Right hindlimb (tissue), 1 donor: ENCODE measurements at places on chromosomes 2 and 18.

GRCh38 chr2:94966689-94967088 lies 58.8 kb upstream of the MAL start:
- DNase-seq: no peak

- no peak for DNase-seq
Observed at GRCh38 chr2:156522864-156523440, 86.8 kb downstream of the GPD2 start.

GRCh38 chr2:237616373-237616733 lies 11.0 kb upstream of the LRRFIP1 start:
- no peak for DNase-seq

GRCh38 chr2:25558262-25558661 lies 115.1 kb downstream of the DTNB start:
- DNase-seq: no peak

GRCh38 chr2:40746191-40746590 lies 294.3 kb upstream of the SLC8A1 start:
- DNase-seq: no peak

DNA sequence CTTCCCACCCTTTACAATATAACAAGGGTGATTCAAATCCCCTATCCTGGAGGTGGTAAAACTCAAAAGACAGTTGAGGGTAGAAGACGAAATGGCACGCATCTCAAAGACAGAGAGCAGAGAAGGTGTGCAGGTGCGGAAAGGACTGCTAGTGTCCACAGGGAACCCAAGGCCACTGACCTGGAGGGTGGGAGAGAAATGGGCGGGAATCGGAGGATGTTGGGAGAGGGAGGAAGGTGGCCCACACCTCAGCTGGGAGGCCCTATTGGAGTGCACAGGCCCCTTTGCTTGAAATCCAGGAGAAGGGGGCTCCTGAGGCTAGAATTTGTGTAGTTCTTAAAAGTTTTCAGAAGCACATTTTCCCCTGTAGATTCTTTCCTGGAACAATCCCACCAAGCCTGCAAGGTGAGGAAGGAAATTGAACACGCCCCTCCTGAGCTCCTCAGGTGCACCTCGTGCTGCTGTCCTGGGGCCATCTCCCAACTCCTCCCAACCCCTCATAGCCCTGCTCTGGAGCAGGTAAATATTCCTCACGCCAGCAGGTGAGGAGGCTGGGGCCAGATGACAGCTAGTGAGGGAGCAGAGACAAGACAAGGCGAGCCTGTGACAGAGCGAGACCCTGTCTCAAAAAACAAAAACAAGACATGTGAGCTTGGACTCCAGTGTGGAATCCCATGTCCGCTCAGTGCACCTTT lies 99.3 kb downstream of the MCFD2 start:
- no peak for DNase-seq

- DNase-seq: peak; percentile 5
Observed at GRCh38 chr2:239019183-239019581, 171.3 kb downstream of the TWIST2 start.

- no peak for DNase-seq
Observed at GRCh38 chr2:74416778-74417177, 4.6 kb downstream of the C2orf81 start.

GRCh38 chr2:205605638-205606304 lies 76.5 kb upstream of the NRP2 start:
- DNase-seq: no peak

DNA sequence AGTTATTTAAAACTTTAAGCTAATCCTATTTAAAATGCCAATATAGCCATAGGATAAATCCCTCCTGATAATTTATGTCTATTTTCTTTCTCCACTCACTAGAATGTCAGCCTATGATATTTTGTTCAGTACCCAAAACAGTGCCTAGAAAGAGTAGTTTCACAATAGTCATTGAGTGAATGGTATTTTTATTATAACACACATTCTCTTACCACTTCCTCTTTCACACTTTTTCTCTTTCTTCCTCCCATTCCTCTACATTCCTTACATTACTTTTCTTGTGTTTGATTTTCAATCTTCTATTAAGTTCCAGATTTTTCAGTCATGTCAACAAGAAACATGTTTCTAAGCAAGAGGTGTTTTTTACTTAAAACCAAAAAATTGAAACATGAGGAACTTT lies 327.6 kb upstream of the UBE2E3 start:
- no peak for DNase-seq

- DNase-seq: no peak
Observed at GRCh38 chr2:182901748-182902147, 35.3 kb upstream of the FRZB start.

GRCh38 chr2:48699348-48699930 lies 56.1 kb downstream of the LHCGR start:
- DNase-seq: no peak

DNA sequence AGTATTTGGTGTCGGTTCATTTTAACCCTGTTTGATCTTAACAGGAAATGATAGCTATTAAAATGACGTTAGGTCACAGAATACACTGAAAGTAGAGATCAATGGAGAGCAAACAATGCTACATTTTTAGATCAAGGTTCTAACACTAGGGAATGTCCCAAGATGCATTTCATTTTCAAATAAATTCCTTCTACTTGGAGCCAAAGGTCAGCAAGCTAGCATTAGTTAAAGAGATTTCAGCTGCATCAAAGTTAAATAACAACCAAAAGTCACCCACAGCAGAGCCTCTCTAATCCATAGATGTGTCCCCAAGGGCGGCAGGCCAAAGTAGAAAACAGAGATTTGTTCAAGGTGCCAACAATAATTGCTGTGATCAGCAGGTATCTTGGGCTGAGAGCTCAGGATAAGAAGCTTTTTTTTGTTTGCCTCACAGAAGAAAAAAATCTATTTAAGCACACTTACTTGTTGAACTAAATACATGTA lies 1233.6 kb upstream of the TMEFF2 start:
- no peak for DNase-seq

DNA sequence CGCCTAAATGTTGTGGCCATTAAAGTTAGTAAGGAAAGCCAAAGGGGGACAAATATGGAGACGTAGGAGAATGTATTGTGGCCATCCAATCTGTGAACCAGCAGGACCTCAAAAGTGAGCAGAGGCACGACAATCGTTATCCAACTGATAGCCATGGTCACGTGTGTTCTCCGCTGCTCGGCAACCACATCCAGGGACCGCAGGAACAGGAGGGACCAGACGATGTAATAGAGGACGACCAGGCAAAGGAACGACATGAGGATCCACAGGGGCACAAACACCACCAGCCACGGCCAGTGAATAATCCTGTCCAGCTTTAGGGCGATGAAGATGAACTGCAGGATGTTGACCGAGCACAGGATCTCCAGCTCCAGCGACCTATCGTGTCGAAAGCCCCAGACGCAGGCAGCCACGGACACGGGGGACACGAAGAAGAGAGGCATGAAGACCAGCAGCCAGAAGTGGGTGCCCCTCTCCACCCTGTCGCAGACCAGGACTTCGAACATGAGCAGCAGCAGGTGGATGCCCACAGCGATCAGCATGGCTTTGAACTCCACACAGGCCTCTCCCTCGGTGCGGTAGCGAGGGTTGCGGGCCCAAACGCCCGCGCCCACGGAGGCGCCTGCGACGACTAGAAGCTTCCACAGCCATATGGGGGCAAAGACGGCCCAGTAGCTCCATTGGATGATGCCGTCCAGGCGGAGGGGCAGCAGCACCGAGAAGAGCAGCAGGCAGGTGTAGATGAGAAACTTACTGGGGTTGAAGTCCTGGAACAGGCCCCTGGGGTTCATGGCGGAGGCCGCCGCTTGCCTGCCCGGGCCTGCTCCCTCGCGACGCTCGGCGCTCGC lies 790 bp downstream of the TMEM185B start:
- no peak for DNase-seq

- DNase-seq: peak; percentile 53
Observed at GRCh38 chr2:25250331-25251070, 82.1 kb upstream of the POMC start.

- no peak for DNase-seq
Observed at GRCh38 chr2:230356084-230356483, 29.1 kb downstream of the SP140L start.

GRCh38 chr2:42613281-42614064 lies 45.0 kb downstream of the MTA3 start:
- no peak for DNase-seq

DNA sequence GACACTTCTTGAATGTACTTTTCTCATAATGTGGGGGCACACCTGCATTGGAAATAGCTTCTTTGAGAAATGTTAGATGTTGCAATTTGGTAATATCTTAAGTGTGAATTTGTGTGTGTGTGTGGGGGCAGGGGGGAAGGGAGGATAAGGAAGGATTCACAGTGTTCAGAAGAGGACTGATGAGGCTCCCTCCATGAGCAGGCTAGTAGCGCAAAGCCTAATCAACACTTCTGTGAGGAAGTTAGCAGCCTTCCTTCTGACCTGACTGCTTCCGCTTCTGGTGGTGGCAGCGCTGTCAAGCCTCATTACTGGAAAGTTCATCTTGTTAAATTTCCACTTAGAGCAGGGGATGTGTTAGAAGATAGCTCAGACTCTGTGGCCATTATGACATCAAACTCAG lies 295.4 kb upstream of the SPRED2 start:
- no peak for DNase-seq
